SJCRH30 (cell line): ENCODE measurements at places on chromosomes 5 and 9. TPM values are rescaled to one million over a fixed set of nuclear protein-coding genes. Genes with fewer than 3 reads are reported as not detected.

The C9orf50 gene
- total RNA-seq, result not detected in 2 replicates

The IFNE gene
- not detected in 2 replicates for total RNA-seq

The SDHA gene
- total RNA-seq, result 43.2 and 46.1 TPM in 2 replicates

The TLX3 gene
- total RNA-seq, result 6.2 and 6.9 TPM in 2 replicates

The TMEFF1 gene
- total RNA-seq, result 19.8 and 20.6 TPM in 2 replicates

The TEX48 gene
- not detected in 2 replicates for total RNA-seq

The SPINK6 gene
- not detected in 2 replicates for total RNA-seq

The HMCN2 gene
- 5.6 and 5.8 TPM in 2 replicates for total RNA-seq

The FOXD4L4 gene
- total RNA-seq, result 0.53 and 0.59 TPM in 2 replicates

The EGFL7 gene
- 0.71 and 0.81 TPM in 2 replicates for total RNA-seq

The GLRA1 gene
- total RNA-seq, result not detected in 2 replicates

The SUSD1 gene
- total RNA-seq, result 17.9 and 19.5 TPM in 2 replicates

The C9orf153 gene
- total RNA-seq, result 0.43 and 0.55 TPM in 2 replicates

The CCL21 gene
- total RNA-seq, result not detected in 2 replicates

The CCDC192 gene
- total RNA-seq, result not detected in 2 replicates

The BNC2 gene
- 13.1 and 16.1 TPM in 2 replicates for total RNA-seq

The SLC6A7 gene
- not detected in 2 replicates for total RNA-seq

The FOXD4L3 gene
- total RNA-seq, result 0.71 and 0.86 TPM in 2 replicates

The PCDHGA11 gene
- total RNA-seq, result 1.3 and 1.4 TPM in 2 replicates

The FOXI1 gene
- total RNA-seq, result not detected in 2 replicates

The ZNF454 gene
- total RNA-seq, result not detected in 2 replicates

The SOX30 gene
- total RNA-seq, result 0.13 TPM in 1 of 2 replicates, not detected in the other

The HRCT1 gene
- 0.48 TPM in 1 of 2 replicates, not detected in the other for total RNA-seq

The SPATA31E1 gene
- not detected in 2 replicates for total RNA-seq

The PLPP7 gene
- total RNA-seq, result 1.8 TPM in 2 replicates

The SPATA31D4 gene
- not detected in 2 replicates for total RNA-seq

The IFNA2 gene
- total RNA-seq, result not detected in 2 replicates

The HINT2 gene
- 21.3 and 28.2 TPM in 2 replicates for total RNA-seq

The TMEM245 gene
- 49.7 and 50.7 TPM in 2 replicates for total RNA-seq

The NR4A3 gene
- total RNA-seq, result 0.13 and 0.32 TPM in 2 replicates

The GABRA6 gene
- not detected in 2 replicates for total RNA-seq

The SPINK7 gene
- total RNA-seq, result not detected in 2 replicates

The COMMD10 gene
- 56.2 and 56.8 TPM in 2 replicates for total RNA-seq

The ALDH1A1 gene
- total RNA-seq, result 1.0 and 1.6 TPM in 2 replicates

The TAF11L11 gene
- not detected in 2 replicates for total RNA-seq

The ACTBL2 gene
- 0.05 TPM in 1 of 2 replicates, not detected in the other for total RNA-seq

The CCDC180 gene
- total RNA-seq, result 0.73 and 1.5 TPM in 2 replicates

The SLC6A18 gene
- not detected in 2 replicates for total RNA-seq

The LRRC26 gene
- 0.24 and 0.53 TPM in 2 replicates for total RNA-seq

The IL5 gene
- not detected in 2 replicates for total RNA-seq
